ENCODE measurements at places on chromosomes 13 and 19.

DNA sequence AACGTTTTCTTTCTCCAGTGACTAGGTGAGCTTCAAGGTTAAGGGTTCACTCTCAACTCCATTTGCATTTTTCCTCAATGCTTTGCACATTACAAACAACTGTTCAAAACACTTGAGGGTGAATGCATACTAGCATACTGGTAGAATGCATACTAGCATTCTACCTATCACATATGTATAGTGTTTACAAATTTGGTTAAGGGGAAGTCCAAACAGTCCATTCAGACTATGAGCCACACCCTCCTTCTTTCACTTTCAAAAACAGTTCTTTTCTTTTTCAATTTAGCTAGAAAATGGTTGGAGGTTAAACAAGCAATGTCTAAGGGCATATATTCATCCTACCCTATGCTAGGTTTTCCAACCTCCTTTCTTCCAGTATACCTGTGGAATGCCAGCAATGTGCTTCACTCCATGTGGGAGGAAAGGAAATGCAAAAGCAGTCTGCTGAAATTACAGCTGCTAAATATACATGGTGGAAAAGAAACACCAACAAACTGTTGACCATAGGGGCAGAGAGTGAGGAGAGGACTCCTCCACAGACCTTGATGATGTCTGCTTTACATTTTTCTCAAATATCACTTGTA, 102.6 kb downstream of the DOCK9 start:
- no peak for DNase-seq

DNA sequence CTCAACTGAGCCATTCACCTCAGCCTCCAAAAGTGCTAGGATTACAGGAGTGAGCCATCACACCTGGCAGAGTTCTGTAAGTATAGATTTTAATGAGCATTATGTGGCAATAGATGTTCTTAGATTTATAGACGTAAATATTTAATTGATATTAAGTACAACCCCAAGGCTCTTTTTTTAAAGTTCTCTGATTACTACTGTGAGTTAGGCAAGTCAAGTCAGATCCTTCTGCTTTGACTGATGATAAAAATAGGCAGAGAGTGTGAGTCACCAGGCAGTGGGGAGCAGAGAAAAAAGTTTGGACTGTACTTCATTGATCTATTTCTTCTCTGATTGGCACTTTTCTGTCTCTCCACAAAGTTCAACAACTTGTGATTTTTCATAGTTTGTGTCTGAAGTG, 1379.9 kb downstream of the UQCRFS1 start:
- DNase-seq: no peak

DNA sequence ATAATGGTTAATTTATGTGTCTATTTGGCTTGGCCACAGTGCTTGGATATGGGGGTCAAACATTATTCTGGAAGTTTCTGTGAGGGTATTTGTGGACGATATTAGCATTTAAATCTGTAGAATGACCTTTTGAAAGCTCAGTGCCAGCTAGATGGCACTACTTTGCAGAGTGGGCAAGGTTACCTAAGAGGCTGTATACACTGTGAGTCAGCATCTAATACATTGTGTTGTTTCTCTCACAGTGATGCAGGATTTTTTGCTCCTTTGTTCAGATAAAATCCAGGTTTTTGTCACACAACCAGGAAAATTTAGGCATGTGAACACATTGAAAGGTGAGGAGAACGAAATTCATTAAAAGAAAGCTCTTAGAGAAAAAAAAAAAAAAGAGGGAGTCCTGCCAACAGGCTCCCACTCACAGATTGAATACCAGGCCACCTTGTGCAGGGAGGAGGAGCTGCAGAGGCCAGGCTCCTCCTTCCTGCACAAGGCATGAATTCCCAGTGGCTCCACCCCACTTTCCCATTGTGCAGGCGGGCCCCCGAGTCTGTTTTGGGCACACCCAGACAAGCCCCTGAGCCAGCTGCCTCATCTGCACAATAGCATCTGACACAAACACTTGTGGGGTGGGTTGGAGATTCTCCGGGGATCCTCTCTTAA, 551.0 kb upstream of the ATXN8OS start:
- DNase-seq: no peak

DNA sequence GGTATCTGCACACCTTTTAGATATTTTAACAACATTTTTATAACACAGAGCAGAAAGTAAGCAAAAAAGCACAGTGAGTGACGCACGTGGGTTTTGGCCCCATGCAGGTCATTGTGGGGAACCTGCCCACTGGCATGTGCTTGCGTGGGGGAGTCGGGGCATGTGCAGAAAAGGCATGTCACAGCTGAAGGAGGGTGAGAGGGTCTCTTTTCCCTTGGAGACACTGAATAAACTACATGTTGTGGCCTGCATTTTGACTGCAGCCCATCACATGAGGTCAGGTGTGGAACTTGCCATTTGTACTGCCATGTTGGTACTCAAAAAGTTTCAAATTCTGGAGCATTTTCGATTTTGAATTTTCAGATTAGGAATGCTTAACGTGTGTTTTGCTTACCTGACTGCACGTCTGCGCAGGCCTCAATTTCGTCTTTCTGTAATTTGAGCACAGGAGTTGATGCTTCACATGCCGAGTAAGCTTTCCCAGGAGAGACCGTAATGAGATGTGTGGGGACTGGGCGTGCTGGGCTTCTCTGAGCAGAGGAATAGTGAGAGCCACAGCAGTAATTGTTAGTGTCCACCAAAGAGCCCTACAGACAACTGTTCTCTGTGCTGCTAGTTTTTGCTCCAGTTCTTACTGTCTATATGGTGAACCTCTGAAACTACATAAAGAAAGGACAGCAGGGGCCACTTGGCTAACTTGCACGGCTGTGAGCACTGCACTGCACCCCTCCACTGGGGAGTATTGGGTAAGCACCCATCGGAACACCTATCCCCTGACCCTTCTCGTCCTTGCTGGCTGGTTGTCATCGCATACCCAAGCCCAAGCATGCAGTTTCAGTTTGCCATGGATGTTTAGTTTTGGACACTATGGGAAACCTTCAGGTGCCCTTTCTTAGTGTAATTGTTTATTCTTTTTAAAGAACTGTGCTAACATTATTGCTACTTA, 72.9 kb upstream of the GPR183 start:
- DNase-seq: no peak

GRCh38 chr13:100542826-100543156, 45.8 kb downstream of the GGACT start:
- DNase-seq: peak; percentile 48

- no peak for DNase-seq
Observed at GRCh38 chr19:57210381-57210780, 19.1 kb downstream of the ZNF264 start.

DNA sequence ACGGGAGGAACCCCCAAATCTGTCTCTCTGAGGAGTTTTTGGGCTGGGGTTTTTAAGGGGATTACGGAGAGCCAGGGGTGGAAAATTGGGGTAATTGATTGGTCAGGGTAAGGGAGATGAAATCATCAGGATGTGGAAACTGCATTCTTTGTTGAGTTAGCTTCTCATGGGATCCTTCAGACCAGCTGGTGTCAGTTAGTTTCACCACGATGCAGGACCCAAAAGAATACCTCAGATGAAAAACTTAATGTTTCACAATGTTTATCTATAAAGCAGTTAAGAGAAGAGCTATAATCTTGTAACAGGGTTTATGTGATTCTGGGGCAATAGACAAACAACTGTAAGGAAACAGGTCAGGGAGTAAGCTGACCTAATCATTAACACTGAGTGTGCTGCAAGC, 230.8 kb downstream of the POU4F1 start:
- no peak for DNase-seq

GRCh38 chr19:6218491-6219146, 61.2 kb downstream of the MLLT1 start:
- peak; percentile 81 for DNase-seq

- DNase-seq: no peak
Observed at GRCh38 chr19:46472592-46472991, 1.2 kb upstream of the PNMA8A start.

DNA sequence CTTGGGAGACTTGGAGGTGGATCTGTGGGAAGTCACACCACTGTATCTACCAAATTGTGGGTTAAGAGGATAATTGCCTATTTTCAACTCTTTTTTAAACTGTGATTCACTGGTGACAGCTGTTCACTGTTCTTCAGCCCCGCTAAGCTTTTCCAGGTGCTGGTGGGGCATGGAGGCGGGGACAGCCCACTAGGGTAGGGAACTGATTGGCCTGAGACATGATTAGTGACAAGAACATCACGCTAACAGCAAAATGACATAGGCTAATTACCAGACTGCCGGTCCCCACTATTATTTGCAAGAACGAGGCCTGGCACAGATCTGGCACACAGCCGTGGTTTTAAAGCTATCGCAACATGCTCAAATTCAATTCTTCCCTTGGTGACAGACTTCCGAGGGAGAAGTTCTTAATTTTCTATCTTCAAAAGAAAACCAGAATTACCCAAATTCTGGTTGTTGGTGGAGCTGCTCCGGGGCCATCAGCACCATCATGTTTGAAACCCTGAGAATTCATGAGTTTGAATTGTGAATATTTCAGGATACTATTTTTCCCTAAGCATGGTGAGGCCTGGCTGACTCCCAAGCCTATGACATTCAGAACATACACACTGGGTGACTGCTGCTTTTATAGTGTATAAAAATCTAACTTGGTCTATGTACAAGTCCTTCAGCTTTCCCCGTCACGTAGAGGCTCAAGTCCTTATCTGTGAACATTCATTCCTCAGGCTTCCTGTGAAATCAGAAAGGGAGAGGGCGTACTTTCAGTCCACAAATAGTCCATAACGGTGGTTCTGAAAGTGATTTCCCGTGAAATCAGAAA, 17.9 kb downstream of the DOCK9 start:
- no peak for DNase-seq

GRCh38 chr13:71056581-71056980, 810.4 kb downstream of the DACH1 start:
- no peak for DNase-seq

- DNase-seq: no peak
Observed at GRCh38 chr13:67136157-67136556, 94.0 kb downstream of the PCDH9 start.

DNA sequence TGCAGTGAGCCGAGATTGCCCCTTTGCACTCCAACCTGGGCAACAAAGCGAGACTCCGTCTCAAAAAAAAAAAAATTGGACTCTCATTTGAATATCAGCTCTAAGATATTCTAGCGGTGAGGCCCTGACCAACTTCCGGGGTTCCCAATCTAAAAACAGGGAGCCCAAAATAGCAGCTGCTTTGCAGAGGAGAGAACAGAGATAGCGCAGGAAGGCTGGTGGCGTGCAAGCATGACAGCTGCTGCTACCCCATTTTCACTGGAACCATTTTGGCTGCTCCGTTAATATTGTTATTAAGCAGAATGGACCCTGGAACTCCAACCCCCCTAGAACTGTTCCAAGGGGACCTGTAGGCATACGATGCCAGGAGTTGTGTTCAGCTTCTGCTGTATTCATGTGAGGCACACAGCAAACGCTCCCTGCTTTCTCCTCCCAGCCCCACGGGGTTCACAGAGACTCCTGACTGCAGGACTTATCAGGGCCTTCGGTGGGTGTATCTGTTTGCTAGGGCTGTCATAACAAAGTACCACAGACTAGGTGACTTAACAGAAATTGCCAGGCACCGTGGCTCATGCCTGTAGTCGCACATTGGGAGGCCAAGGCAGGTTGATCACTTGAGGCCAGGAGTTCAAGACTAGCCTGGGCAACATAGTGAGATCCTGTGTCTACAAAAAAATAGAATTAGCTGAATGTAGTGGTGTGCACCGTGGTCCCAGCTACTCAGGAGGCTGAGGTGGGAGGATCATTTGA, 11.5 kb downstream of the STXBP2 start:
- no peak for DNase-seq

GRCh38 chr13:70391678-70392077, 283.4 kb upstream of the KLHL1 start:
- DNase-seq: no peak

DNA sequence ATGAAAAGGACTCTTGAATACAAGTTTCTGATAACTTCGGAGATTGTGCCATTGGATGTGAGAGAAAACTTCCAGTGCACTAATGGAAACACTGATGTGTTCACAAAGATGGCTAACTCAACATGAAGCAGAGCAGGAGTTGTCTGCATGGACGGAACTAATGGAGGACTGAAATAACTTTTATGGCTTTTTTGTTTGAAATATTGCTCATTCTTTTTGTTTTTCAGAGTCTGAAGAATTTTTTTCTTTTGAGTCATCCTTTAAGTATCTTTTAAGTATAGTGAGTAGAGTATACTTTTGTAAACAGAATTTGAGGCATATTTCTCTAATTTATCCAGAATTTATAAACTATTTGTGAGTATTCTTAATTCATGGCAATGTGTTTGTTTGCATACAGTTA, 25.7 kb downstream of the CRYL1 start:
- DNase-seq: no peak

Data from CD4-positive, alpha-beta T cell treated with Interleukin-2 at 100 ng/mL for 4 hours (primary cell).